ENCODE measurements at places on chromosomes 5 and 9.

GRCh38 chr5:36880761-36881160 is 4.2 kb downstream of the NIPBL start:
- DNase-seq, result no peak

GRCh38 chr9:21286659-21287058 is 18.5 kb downstream of the IFNA5 start:
- DNase-seq, result no peak

- DNase-seq, result no peak
Measured at GRCh38 chr5:80754900-80755299, 100.1 kb upstream of the DHFR start.

DNA sequence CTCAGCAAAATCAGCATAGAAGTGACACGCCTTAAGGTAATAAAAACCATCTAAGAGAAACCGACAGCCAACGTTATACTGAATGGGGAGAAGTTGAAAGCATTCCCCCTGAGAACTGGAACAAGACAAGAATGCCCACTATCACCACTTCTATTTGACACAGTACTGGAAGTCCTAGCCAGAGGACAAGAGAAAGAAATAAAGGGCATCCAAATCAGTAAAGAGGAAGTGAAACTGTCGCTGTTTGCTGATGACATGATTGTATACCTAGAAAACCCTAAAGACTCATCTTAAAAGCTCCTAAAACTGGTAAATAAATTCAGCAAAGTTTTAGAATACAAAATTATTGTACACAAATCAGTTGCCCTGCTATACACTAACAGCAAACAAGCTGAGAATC is 393.3 kb downstream of the KIF4B start:
- DNase-seq, result no peak

All from GM03348 (cell line).